ENCODE measurements at places on chromosomes 6 and 20.

DNA sequence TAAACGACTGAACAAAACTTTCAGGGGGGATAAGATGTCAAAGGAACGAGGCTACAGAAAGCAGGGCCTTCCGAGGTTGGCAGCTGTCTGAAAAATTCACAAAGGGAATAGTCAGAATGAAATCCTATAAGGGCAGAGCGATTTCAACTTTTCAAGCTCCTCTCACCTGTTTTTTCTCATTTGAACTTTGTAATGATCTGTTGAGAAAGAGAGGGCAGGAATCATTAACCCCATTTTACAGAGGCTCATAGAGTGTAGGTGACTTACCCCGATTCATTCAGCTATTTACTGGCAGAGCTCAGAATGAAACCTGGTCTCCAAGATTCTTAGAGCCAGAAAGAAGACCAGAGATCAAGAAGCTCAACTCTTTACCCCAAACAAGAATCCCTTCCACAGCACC lies 266.1 kb upstream of the ARID1B start:
- no peak for DNase-seq

GRCh38 chr20:137668-138490 lies 4.5 kb upstream of the DEFB126 start:
- DNase-seq = no peak

- DNase-seq = no peak
These were observed 515.9 kb downstream of the GRIK2 start for GRCh38 chr6:101909366-101909765.

GRCh38 chr6:167150941-167151549 lies 6.7 kb downstream of the GPR31 start:
- no peak for DNase-seq

All from NCI-H1092 (cell line).